Stimulated activated CD4-positive, alpha-beta T cell treated with anti-CD3 and anti-CD28 coated beads, Interleukin-2, amount 100 ng/mL, for 48 hours (primary cell): ENCODE measurements at places on chromosomes 1 and 21.
A peak's percentile ranks its signal among the peaks of the same experiment; 100 is the strongest.

DNA sequence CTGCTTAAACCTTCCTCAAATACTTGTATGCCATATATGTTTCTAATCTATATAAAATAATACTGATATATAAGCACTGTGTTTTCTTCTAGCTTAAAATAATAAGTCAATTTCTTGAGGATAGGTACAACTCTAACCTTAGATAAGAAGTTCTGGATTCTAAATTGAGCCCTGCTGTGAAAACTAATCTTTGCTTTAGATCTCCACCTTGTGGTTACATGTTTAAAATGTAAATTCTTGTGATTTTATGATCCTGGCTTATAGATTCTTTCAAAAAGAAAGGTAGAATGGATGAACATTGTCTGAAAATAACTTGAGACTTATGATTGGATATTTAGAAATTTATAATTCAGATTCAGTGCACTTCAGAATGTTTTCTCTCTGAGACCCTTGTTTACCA is 38.9 kb upstream of the HMCN1 start:
- no peak for DNase-seq

- DNase-seq = no peak
These were observed 1.6 kb upstream of the KCND3 start for GRCh38 chr1:111990878-111991718.

DNA sequence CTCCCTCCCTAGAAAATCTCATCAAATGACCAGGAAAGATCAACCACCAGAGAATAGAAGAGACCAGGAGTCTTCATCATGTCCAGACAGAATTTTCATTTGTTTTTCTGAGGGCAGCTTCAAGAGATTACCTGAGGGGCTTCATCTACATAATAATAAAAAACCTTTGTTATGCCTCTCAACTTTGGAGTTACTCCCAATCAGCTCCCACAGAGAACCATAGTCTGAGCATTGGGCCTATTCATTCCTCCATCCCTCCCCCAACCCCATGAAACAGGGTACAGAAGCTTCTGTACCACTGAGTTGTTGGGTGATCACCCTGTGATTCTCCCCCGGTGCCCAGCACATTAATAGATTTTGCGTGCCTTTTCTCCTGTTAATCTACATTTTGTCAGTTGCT is 53.3 kb upstream of the PRRC2C start:
- no peak for DNase-seq

DNA sequence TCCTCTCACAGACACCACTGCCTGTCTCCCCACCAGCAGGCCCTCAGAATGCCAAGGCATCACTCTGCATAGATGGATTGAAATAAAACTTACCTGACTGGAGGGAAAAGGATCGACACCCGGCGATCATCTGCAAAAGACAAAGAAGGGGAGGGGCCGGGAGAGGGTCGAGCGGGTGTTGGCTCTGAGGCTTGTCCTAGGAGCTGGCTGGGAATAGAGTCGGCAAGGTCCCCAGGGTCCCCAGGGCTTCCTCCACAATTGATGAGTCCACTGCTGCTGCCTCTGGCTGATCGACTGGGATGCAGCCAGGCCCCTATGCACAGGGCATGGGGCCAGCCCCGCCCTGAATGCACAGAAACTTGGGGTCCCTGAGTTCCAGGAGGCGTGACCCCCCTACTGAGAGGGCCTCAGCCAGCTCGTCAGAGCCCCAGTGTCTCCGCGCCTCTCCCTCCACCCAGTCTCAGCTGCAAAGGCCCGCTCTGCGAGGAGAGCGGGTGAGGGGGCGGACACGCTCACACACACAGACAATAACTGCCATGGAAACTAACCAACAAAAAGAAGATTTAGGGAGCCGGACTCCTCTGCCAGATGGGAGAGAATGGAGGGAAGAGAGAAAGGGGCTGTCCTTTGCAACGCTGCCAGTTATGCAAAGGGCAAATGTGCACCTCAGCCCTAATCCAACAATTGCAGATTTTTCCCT is at the start of gene KLHDC8A:
Gene KLHDC8A (minus strand): TSS at position 483 of the 700 bp plus-strand sequence. CDS start 13,318 bp downstream, outside the sequence.
- no peak for DNase-seq

DNA sequence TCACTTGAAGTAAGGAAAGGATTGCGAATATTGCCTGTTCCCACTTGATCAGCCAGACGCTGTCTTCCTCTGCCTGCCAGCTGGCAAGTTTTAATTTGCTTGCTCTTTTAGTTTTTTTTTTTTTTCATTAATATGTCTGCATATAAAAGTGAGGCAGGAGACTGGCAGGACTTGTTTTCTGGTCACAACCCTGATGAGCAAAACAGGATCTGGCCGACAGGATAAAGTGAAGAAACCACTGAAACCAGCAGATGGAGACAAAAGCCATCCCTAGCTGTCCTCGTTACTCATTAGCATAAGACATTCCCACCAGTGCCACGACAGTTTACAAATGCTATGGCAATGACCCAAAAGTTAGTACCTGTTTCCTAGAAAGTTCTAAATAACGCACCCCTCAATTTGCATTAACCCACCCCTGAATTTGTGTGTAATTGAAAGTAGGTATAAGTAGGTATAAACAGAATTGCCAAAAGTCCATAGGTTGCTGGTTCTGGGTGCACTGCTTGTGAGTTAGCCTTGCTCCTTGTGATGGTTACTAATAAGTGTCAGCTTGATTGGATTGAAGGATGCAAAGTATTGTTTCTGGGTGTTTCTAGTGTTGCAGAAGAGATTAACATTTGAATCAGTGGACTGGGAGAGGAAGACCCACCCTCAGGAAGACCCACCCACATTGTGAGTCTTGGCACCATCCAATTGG is 60.8 kb downstream of the ZNF684 start:
- no peak for DNase-seq

- no peak for DNase-seq
These were observed 3.7 kb downstream of the OPRD1 start for GRCh38 chr1:28815533-28816185.

GRCh38 chr1:21874778-21875547 is 62.1 kb downstream of the HSPG2 start:
- no peak for DNase-seq

GRCh38 chr1:199931666-199932377 is 95.7 kb upstream of the NR5A2 start:
- DNase-seq = no peak

DNA sequence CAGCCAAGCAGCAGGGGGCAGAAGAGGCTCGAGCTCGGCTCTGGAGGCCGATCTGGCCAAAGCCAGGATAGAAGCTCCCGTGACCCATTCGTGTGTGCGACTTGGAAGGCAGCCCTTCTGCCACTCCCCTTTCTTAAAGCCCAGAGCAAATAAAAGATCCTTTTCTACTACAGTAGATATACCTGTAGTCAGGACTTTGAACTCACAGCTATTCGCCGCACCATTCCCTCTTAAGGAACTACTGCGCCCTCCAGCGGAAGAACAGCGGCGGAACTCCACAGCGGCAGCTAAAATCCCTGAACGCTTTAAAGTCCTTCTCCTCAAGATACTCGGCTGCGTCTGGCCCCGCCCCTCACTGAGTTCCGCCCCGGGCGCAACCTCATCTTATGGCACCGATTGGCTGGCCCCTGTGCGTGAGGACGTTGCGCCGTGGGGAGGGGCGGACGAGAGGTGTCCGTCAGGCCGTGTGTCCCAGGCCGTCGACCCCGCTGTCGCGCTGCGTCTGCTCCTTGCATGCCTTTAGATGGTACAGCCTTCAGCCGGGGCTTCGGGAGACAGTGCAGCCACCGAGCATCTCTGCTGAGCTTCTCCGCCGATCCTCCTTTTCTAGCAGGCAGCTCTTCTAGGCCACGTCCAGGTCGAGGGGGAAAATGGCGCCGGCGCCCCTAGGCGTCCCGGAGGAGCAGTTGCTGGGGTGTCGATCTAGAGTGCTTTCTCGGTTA is at the start of gene LRIG2:
Gene LRIG2 (plus strand): TSS at position 442 of the 722 bp plus-strand sequence. CDS start 209 bp downstream, at position 651.
- peak; percentile 97 for DNase-seq

- no peak for DNase-seq
These were observed 160.5 kb upstream of the KIAA0040 start for GRCh38 chr1:175353066-175353465.

DNA sequence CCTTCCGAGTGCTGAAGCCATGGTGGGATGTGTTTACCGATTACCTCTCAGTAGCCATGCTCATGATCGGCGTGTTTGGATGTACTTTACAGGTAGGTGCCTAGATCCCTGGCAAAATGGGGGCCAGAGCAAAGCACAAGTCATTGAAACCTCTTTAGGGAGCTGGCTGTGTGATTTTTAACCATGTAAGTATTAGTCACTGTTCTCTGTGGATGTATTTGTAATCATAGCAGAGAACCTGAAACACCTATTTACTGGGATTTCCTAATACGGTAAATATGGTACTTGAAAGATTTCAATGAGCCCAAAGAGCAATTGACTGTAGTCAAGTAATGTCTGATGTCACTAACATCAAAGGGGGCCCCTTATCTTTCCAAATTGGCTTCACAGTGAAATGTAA is 53.6 kb downstream of the LRRC8C start:
- no peak for DNase-seq

GRCh38 chr1:169025412-169025811 is 81.1 kb upstream of the ATP1B1 start:
- no peak for DNase-seq
